OCI-LY7 (cell line): ENCODE measurements at places on chromosomes 7 and 10.

- no peak for DNase-seq
Observed at GRCh38 chr10:63767138-63767801, 246.1 kb downstream of the REEP3 start.

- no peak for DNase-seq
Observed at GRCh38 chr7:6658618-6659345, 21.7 kb downstream of the ZNF316 start.

DNA sequence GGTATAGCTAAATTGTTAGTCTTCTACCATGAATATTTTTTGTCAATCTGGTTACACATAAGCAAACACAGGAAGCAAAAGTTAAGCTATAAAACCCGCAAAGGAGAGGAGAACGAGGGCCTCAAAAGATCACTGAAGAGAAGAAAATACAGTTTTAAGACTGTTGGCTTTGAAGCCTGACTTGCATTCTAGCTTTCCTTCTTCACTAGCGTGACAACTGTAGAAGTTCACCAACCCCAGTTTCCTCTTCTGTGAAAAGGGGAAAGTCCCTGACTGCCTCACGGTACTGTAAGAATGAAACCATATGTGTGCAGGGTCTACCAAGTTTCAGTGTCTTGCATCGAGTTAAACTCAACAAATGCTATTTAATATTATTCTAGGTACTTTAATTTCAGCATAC lies 7.5 kb upstream of the LRRN3 start:
- DNase-seq, result no peak

GRCh38 chr10:29214551-29214950 lies 74.3 kb upstream of the LYZL1 start:
- DNase-seq, result no peak

DNA sequence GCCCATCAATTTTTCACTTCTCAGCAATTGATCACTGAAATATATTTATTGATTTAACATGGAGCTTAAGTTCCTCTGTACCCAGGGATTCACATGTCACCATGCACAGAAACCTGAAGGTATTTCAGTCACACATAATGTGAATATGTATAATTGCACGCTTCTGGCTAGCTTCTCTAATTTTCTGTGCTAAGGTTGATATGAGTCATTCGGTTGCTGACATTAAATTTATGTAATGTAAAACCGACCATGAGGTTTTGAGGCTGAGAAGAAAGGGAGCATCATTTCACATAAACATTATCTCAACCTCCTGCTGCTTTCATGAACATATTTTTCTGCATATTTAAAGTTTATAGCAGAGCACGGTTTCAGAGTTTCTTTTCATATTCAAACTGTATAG lies 381.0 kb upstream of the TPK1 start:
- no peak for DNase-seq

DNA sequence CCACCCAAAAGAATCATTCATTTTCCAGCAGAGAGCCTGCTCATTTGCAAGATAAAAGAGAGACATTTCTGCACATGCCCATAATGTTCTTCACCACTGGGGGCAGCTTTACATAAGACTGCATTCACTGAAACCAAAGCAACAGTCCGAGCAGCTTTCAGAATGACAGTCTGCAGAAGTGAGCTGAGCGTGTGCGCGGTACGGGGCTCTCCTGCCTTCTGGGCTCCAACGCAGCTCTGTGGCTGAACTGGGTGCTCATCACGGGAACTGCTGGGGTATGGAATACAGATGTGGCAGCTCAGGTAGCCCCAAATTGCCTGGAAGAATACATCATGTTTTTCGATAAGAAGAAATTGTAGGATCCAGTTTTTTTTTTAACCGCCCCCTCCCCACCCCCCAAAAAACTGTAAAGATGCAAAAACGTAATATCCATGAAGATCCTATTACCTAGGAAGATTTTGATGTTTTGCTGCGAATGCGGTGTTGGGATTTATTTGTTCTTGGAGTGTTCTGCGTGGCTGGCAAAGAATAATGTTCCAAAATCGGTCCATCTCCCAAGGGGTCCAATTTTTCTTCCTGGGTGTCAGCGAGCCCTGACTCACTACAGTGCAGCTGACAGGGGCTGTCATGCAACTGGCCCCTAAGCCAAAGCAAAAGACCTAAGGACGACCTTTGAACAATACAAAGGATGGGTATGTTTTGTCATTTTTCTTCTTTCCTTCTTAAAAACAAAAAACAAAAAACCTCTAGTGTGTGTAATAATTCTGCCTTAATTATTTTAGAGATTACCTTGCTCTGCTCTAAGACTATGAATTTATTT lies at the start of gene LRRTM3:
Gene LRRTM3 (plus strand): TSS at position 141 of the 820 bp plus-strand sequence.
- DNase-seq, result peak; percentile 56

DNA sequence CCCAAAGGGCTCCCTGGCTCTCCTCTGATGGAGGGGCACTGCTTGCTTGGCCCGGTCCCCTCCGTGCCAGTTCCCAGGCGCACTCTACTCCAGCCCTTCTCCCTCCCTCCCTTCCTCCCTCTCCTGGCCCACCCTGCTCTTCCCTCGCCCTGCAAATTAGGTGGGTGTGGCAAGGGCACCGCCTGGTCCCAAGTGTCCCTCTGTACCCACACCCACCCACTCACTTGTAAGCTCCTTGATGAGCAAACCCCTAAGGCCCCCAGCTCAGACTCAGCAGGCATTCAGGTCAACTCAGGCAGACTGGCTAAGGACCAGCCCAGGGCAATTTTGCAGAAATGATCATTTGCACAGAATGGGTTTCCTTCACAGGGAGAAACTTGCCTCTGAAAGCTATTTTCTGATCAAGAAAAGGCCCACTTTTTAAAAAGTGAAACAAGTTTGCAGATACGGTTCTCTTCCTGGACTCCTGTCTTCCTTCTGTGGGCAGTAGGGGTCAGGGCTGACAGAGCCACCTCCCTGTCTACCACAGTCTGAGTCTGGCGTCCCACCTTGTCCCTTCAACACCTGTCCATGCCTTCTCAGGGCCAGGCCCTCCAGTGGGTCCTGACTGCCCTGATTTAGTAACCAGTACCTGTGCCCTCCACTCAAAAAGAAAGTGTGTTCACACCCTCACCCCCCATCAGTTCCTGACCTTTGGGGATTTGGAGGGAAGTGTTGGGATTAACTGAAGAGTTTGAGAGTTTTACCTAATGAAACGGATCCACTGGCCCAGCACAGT lies 28.3 kb downstream of the C10orf71 start:
- no peak for DNase-seq

DNA sequence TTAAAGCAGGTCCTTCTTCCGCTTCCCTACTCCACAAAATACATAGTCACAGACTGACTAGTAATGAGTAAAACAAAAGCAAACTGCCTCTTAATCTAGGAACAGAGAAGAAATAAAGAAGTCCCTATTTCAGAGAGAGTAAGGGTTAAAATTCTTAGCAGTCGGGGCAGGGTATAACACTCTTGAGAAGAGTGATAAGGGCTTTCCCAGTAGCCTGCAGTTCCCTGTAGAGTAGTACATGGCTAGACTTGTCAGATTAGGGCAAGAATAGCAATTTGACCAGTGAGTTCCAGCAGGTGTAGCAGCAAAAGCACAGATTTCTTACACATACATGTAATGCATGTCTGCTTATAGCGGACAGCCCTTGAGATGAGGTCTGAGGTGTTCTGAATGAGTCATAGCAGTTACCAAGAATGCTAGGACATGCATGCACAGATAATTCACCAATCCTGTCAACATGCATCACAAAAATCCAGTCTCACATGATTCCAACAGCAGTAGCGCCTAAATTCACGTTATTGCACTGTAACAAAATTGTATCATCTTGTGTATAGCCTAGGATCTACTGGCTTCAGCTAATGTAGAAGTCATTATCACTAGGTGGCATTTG lies 40.7 kb downstream of the BTRC start:
- DNase-seq, result no peak

DNA sequence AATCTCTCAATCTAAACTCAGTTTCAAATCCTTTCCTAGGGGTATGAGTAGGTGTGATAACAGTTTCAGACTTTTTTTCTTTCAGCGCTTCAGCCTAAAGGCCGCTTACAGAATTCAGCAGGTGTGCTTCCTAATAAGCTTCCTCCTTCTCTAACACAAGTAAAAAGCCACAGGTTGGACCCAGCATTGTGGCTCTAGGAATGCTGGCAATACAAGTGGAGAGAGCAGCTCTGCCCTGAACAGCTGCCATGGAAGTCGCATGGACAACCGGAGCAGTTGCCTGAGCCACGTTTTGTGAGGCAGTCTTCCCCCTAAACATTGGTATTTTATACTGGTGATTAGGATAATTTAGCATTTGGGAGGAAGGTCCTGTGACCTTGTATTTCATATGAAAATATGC lies 83.5 kb downstream of the ST7 start:
- DNase-seq, result no peak

GRCh38 chr7:50629238-50629901 lies 64.2 kb upstream of the DDC start:
- no peak for DNase-seq

DNA sequence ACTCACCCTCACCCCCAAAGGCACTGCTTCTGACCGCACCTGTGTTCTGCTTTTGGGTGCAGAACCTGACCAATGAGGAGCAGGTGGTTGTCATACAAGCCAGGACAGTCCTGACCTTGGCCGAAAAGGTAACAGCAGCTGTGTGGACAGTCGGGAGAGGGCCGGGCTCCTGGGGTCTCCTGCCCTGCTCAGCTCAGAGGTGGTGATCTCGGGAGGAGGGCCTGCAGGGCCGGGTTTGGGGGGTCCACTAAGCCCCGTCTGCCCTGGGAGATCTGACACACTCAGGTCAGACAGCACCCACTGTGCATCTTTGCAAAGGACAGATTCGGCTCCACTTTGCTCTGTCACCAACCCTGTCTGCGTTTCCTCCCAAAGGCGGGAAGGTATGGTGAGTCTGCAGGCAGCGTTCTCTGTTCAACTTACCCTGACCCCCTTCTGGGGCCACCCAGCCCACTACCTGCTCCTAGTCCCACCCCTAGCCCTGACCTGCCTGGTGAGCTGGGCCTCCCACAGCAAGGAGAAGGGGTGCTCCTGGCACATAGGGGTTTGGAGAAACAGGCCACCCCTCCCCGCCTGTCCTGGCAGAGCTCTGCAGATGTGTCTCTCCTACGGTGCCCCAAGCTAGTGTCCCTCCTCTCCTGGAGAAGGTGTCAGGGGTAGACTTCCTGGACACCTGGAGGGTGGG lies 33.7 kb upstream of the DPYSL4 start:
- DNase-seq, result no peak

DNA sequence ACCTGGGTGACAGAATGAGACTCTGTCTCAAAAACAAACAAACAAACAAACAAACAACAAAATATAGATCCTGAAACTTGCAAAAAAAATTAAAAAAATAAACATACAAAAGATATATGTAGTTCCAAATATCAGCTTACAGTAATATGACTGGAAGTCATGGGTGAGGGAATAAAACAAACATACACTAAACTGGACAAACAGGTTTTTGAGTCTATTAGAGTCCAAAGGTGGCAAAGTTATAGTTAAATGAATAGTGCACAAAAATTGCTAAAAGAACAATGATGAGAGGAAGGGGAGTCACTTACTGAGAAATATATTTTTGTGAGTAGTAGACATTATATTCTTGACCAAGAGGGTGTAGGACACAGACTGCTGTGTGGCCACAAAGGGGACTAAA lies 16.7 kb upstream of the RSBN1L start:
- no peak for DNase-seq

GRCh38 chr7:33276325-33276724 lies 147.0 kb downstream of the BBS9 start:
- DNase-seq, result no peak

GRCh38 chr10:13769946-13770345 lies 183.2 kb downstream of the PRPF18 start:
- no peak for DNase-seq

GRCh38 chr10:19505320-19506312 lies 310.6 kb upstream of the PLXDC2 start:
- no peak for DNase-seq

DNA sequence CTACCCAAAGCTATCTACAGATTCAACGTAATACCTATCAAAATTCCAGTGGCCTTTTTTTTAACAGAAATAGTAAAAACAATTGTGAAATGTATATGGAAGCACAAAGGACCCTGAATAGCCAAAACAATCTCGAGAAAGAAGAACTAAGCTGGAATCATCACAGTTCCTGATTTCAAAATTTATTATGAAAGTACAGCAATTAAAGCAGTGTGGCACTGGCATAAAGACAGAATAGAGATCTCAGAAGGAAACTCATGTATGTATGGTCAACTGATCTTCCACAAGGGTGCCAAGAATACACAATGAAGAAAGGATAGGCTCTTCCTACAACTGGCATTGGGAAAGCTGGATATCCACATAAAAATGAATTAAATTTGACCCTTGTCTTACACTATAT lies 23.2 kb downstream of the PNLIPRP3 start:
- DNase-seq, result no peak

DNA sequence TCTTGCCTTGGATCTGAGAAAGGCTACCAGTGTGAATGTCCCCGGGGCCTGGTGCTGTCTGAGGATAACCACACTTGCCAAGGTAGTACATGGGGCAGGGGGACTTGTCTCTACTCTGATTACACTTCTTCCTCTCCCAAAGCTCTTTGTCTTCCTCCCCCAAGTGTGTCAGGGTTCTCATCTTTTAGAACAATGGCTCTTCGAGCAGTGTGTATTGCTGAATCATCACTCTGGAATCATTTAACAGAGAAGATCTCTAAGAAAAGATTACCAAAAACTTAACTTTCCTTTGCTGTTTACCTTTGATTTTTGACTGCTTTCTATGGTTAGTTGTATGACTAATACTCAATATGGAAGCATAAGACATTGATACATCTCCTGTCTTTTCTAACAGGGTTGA lies 18.2 kb downstream of the OIT3 start:
- DNase-seq, result no peak
